SK-MEL-5 (cell line): ENCODE measurements at places on chromosomes 1 and 21. TPM values are rescaled to one million over a fixed set of nuclear protein-coding genes. Genes with fewer than 3 reads are reported as not detected.

DNA sequence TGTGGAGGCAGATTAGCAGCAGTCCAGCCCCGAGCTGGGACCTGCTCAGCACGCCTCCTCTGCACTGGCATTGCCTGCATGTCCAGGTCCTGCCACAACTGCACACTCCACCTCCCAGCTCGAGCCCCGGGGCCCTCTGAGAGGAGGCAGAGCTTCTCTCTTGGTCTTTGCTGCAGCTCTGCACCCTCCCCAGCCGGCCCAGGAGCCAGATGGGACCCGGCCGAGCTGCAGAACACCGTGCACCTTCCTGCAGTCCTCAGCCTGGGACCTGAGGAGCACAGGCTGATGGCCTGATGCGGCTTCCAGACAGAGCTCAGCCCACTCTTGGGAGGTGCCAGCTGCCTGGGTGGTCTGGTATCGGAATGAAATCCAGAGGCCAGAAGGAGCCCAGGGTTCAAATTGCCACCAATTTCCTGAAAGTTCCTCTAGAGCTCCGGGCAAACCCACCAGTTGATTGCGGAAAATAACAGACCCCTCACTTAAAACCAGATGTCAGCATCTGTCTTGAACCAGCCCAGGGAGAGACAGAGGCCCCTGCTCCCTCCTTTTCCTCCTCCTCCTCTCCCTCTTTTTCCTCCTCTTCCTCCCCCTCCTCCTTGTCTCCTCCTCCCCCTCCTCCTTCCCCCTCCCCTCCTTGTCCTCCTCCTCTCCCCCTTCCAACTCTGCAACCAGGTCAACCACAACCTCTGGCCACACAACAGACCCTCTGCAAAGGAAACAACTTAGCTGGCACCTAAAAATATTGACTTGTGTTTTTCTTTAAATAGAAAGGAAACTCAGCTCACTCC lies 10.6 kb upstream of the SPSB1 start:
- no peak for DNase-seq

Gene TBX19
- total RNA-seq: 1.3 and 2.2 TPM in 2 replicates

DNA sequence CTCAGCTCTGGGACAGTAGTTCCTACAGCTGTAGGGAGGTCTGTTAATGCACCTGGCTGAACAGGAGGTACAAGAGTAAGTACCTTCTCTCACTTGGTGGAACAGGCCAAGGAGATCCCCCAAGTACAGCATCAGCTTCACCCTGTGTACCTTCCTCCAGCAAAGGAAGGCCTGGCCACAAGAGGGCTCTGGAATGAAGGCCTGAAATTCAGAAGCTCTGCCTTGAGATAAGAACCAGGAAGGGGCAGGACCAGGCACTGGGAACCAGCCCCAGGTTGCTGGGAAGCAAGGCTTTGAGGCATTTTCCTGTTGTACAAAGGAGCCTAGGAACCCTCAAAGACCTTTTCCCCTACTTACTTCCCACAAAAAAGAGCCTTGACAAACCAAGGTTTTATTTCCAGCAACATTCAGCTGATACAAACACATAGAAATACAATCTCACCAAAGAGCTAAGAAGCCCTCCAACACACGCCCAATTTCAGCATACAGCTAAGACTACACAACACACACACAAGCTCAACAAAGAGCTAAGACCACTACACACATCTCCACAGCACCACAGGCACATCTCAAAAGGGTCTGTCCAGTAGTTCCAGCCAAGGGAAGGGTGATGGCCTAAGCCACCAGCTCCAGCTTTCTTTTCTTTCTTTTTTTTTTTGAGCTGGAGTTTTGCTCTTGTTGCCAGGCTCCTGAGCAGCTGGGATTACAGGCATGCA lies 23.5 kb downstream of the F11R start:
- peak; percentile 83 for DNase-seq

GRCh38 chr21:46064870-46065214 lies 33.1 kb upstream of the COL6A2 start:
- no peak for DNase-seq

Gene PLPPR5
- total RNA-seq: 1.4 TPM in 1 of 2 replicates, not detected in the other

Gene SH2D1B
- not detected in 2 replicates for total RNA-seq

GRCh38 chr1:199945591-199945990 lies 81.9 kb upstream of the NR5A2 start:
- DNase-seq: no peak
